ENCODE measurements at places on chromosomes 5 and 9.
A peak's percentile ranks its signal among the peaks of the same experiment; 100 is the strongest.

GRCh38 chr9:127724012-127724411 is 8.1 kb downstream of the TTC16 start:
- no peak for DNase-seq

DNA sequence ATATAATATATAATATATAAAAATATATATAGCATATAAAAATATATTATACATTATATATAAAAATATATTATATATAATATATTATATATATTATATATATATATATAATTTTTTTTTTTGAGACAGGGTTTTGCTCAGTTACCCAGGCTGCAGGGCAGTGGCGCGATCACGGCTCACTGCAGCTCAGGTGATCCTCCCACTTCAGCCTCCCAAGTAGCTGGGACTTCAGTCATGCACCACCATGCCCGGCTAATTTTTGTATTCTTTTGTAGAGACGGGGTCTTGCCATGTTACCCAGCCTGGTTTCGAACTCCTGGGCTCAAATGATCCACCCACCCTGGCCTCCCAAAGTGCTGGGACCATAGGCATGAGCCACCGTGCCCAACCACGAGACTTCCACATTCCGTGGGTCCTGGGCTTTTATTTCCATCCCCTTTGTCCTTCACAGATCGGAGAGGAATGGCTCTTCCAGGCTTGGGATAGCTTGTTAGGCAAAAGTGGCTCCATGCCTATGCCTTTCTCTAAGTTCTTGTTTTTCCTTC is 62.0 kb upstream of the IER5L start:
- no peak for DNase-seq

DNA sequence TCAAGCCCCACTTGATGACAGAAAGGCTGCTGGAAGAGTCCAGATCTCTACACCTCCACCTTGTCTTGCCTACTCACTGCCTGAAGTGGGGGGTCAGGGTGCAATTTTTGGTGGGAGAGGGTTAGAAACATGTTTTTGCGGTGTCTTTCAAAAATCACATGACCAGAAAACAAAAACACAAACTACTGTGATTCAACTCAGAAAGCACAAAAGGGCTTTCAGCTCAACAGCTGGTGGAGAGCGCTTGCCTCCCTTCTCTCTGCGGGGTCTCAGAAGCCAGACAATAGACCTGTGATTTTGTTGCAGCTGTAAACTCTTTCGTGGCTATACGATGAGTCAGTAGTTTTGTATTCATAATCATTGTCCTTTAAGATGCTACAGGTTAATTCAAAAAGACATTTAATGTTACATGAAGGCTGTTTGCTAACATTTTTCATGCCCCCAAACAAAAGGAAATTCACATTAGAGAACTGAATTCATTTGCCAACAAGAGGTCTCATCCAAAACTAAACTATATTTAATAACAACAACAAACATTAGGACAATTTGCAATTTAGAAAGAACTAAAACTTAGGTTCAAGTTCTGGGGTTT is 172.6 kb upstream of the RAI14 start:
- peak; percentile 25 for DNase-seq

GRCh38 chr5:107726896-107727295 is 56.2 kb upstream of the EFNA5 start:
- no peak for DNase-seq

- no peak for DNase-seq
Observed at GRCh38 chr9:125635888-125636287, 71.1 kb downstream of the MAPKAP1 start.

- no peak for DNase-seq
Observed at GRCh38 chr5:50715001-50715400, 48.6 kb downstream of the PARP8 start.

GRCh38 chr5:11931638-11932037 is 27.4 kb upstream of the CTNND2 start:
- DNase-seq: no peak

DNA sequence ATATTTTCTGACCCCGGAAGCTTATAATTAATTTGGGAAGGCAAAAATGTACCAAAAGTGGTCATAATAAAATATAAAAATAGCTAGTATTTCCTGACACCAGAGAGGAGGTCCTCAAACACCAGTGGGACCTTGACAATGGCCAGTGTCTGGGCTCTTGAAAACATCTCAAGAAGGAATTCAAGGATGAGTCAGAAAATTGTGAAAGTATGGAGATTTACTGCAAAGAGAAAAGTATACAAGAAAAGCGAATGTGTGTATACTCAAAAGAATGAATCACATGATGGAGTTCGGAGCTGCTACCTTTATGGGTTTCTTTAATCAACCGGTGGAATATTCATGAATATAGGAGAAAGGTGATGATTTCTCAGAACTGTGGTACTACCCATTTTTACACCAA is 1709.0 kb upstream of the WWC1 start:
- no peak for DNase-seq

GRCh38 chr5:111225926-111226325 is 1.7 kb downstream of the CAMK4 start:
- no peak for DNase-seq
